Pons (tissue), 1 donor: ENCODE measurements at places on chromosomes 7 and 10.
A peak's percentile ranks its signal among the peaks of the same experiment; 100 is the strongest.

DNA sequence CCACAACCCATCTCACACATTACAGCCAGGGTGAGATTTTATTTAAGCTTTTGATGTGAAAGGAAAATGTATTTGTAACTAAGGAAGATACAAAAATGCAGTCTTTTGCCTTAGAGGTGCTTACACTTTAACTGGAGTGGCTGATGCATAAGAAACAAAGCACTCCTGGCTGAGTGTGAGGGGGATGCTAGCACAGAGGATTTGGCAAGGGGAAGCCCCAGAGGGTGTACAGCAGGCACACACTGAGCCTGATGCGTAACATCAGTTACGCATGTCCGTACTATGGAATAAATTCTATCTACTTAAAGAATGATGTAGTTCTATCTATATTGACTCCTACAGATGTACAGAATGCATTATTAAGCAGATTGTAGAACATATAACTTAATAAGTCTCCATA lies 17.8 kb downstream of the GIMAP8 start:
- DNase-seq = no peak

- no peak for DNase-seq
These were observed 36.3 kb upstream of the DIP2C start for GRCh38 chr10:725786-726185.

- DNase-seq = no peak
These were observed 35.1 kb upstream of the AKR1C2 start for GRCh38 chr10:5038733-5039132.

DNA sequence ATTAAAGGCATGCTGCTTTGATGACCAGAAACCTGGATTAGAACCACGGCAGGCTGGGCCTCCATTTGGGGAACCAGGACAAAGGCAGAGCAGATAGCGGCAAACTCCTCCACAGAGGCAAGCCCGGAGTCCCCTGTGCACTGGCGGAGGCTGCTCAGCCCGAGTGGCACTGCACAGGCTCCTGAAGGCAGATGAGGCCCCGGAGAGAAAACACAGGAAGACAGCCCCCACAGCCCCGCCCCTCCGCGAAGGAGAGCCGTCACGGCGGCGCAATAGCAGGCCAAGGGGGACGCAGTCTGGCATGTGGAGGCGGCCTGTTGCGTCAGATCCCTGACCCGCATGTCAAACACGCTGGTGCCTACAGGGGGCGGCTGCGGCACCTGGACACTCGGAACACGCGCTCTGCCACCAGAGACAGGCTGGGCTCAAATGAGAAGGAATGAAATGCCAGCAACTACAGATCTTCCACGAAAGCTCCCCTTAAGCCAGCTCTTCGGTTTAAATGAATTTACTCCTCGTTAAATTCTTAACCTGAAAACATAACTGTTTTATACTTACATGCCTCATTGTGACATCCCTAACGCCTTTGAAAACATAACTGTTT lies 128.5 kb downstream of the MAD1L1 start:
- peak; percentile 76 for DNase-seq

- DNase-seq = peak; percentile 18
These were observed 50.4 kb upstream of the NKX6-2 start for GRCh38 chr10:132836248-132836831.

GRCh38 chr7:77399816-77400215 lies 16.3 kb downstream of the GSAP start:
- DNase-seq = peak; percentile 53

DNA sequence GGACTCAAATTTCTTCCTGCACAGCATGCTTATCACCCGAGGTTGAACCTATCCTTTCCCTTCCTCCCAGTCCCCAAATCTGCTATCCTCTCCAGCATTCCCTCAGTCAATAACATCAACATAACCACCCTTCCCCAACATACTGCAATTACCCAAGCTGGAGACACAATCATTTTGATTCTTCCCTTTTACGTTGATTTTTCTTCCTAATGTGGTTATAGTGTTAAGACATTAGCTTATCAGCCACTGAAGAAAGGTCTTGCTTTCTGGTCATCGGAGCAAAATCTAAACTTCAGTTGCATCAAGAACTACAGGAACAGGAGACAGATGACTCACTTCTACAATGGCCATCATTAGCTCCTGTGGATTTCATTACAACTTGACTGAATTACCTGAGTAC lies 3.5 kb upstream of the HBP1 start:
- DNase-seq = no peak

DNA sequence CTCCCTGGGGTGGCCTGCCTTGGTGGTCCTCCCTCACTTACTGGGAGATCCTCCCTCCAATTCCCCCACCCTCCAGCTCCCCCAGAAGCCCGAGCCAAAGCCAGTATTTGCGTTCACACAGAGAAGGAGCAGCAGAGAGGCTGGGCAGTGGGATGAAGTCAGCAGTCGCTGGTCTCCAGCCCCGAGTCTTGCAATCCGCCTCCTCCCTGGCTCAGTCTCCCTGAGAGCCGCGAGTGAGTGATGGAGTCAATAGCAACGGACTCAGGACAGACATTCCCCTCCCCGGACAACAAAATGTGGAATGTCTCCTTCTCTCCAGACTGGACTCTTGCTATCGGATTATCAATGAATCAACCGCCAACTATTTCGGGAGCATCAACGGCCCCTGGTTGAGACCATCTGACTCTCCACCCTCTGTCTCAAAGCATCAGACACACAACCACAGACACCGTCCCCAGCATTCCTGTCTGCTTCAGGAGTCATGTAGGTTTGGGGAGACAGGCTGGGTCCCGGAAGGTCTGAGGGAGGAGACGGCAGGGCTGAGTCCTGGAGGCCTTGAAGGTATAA lies 178.4 kb downstream of the SH3PXD2A start:
- no peak for DNase-seq

DNA sequence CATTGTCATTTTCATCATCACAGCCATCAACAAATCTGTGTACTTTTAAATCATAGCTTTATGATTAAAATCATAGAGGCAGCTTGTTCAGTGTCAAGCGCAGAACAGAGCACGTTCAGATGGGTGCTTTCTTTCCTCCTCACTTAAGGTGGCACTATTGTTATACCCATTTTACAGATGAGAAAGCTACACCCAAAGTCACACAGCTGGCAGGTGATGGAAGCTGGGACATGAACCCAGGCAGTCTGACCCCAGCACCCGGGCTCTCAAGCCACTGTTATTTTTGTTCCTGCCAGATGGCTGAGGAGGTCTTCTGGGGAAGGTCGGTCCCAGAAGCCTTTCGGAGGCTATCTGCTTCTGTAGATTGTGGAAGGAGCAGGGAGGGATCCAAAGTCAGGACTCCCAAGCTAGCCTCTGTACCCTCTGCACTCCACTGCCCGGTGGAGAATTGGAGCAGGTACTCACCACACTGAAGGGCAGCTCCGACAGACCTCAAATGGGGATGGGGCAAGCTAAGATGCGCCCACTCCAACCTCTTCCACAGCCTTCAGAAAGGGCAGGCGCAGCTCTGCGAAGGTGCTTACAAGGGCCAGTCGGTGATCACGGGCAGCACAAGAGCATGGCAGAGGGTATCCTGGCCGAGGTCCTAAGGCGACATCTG lies 610 bp downstream of the AVPI1 start:
- peak; percentile 21 for DNase-seq

DNA sequence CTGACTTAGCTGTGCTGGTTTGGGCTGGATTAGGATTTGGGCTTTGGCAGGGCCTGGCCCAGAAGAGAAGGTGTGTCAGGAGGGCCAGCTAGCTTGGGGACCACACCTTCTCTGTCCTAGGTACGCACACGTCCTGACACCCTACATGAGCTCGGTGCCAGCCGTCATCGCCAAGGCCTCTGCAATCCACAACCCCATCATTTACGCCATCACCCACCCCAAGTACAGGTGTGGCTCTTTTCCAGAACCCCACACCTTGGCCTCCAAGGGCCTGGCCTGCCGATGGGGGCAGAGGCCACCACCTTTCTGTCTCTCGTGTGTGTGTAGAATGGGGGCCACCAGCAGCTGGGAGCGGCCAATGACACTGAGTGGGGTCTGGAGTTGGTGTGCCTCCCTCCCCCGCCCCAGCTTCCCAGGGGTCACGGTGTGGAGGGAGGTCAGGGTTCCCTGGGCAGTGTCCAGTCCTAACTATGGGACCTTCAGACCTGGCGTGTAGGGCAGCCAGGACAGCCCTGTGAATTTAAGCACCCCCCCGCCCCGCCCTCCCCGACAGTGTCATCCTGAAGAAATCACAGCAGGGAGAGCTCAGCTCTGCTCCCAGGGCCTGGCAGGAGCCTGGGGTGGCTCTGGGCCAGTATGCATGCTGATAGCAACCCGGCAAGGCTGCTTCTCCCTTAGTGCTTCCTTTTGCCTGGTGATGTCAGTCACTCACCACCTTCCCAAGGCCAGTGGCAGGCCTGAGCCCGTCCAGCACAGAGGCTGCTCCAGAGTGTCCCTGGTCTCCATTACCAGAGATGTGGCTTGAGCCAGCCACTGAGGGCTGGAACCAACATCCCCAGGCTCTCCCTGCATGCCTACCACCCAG lies 6.9 kb upstream of the LDB3 start:
- DNase-seq = no peak

DNA sequence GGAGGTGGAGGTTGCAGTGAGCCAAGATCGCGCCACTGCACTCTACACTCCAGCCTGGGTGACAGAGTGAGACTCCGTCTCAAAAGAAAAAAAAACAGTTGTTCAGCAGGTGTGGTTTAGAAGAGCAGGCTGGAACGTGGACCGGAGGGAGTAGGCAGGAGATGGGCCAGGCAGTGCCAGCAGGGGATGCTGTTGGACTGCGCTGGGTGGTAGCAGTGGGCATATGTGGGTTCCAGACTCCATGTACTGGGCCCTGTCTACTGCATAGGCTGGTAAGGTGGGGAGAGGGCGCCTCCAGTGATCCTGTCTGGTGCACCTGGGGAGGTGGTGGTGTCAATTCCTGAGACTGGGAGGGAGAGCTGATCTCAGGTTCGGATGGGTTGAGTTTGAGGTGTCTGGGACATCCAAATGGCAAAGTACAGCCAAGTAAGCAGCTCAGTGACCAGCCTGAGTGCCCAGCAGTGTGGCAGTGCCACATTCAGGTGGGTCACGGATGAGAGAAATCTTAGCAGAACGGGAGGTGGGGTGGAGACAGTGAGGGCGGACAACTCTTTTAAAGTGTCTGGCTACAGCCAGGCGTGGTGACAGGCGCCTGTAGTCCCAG lies 25.9 kb downstream of the SFXN4 start:
- no peak for DNase-seq

GRCh38 chr10:117727421-117727820 lies 184.9 kb downstream of the EMX2 start:
- no peak for DNase-seq

GRCh38 chr10:110525349-110526260 lies 27.9 kb downstream of the DUSP5 start:
- DNase-seq = no peak

DNA sequence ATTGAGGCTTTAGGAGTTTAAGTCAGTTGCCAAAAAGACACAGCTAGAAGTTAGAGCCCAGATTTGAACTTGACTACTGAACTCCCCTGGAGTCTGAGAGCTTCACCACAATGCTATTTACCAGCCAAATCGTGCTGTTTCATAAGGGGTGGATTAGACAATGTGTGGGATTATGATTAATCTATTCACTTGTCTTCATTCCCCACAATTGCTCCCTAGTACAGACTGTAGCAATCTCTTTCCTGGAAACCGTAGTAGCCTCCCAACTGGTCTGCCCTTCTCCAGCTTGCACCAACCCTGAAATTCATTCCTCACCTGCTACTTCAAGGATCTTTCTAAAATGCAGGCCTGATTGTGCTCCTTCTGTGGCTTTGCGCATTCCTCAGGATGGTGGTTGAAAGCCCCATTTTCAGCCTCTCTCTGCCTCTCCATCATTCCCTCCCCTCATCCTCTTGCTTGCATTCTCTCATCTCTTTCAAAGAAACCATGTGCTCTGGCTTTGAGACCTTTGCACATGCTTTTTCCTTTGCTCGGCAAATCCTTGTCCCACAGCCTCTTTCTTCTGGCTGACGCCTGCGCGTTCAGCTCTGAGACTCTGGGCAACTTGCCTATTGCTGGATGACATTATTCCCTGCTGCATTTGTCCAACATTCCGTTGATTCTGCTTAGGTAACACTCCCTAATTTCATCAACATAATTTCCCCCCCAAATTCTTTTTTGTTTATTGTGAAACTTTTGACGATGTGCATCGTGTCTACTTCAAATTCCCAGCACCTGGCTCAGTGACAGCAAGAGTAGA lies 145.1 kb downstream of the ADRA2A start:
- peak; percentile 9 for DNase-seq

GRCh38 chr10:124539935-124540641 lies 78.5 kb downstream of the LHPP start:
- DNase-seq = no peak

DNA sequence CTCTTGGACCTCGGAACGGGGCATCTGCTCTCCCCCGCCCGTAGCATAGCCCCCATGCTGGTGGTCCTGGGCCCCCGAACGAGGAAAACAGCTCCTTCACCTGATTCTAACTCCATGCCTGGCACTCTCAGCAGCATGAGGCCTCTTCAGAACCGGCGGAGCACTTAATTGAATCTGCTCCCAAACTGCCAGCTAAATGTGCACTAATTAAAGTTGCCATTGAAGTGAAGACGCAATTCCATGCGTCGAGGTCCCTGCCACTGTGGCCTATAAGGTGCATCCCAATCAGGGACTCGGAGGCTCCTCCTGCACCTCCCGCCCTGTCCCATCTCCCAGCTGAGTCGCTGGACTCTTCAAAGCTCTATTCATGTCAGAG lies 41.3 kb upstream of the ADGRA1 start:
- DNase-seq = no peak

DNA sequence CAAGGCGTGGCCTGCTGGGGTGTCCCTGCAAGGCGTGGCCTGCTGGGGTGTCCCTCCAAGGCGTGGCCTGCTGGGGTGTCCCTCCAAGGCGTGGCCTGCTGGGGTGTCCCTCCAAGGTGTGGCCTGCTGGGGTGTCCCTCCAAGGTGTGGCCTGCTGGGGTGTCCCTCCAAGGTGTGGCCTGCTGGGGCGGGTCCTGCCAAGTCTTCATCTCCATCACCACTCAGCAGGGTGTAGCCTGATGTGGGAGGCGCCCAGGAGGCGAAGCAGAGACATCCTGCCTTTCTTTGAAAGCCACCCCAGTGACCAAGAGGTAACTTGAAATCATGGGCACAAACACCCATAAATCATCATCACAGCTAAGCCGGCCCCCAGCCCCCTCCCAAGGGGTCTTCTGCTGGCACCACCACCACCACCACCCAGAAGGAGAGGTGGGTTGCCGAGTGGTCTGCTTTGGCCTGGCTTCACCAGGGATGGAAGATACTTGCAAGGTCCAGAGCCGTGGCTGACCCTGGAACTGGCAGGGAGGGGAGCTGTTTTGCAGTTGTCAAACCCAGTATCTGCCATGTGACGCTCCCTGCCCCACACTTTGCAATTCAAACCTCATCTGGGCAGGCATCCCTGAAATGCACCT lies 190.6 kb downstream of the EBF3 start:
- DNase-seq = no peak
